Mammary microvascular endothelial cell (primary cell): ENCODE measurements at places on chromosomes 4 and X. TPM values are rescaled to one million over a fixed set of nuclear protein-coding genes. Genes with fewer than 3 reads are reported as not detected.

The KCNE5 gene
- total RNA-seq, result 0.34 and 0.87 TPM in 2 replicates

The BANK1 gene
- total RNA-seq, result 0.10 and 0.47 TPM in 2 replicates

The CCDC149 gene
- total RNA-seq, result 3.9 and 6.0 TPM in 2 replicates

The ATP2B3 gene
- total RNA-seq, result not detected in 2 replicates

The MFAP3L gene
- total RNA-seq, result 0.34 and 1.9 TPM in 2 replicates

The VEGFC gene
- total RNA-seq, result 28.6 and 37.3 TPM in 2 replicates

The MAGEA3 gene
- not detected in 2 replicates for total RNA-seq

The MAGED4B gene
- 9.2 and 9.8 TPM in 2 replicates for total RNA-seq

The PRDM8 gene
- 0.53 and 0.54 TPM in 2 replicates for total RNA-seq

The EIF2S3 gene
- 130 and 142 TPM in 2 replicates for total RNA-seq

The PPM1K gene
- 5.1 and 6.3 TPM in 2 replicates for total RNA-seq

The PNMA5 gene
- not detected in 2 replicates for total RNA-seq

The FAM114A1 gene
- 94.5 and 109 TPM in 2 replicates for total RNA-seq

The CCDC110 gene
- 0.13 and 1.2 TPM in 2 replicates for total RNA-seq

The DOK7 gene
- not detected in 2 replicates for total RNA-seq

The CLNK gene
- not detected in 2 replicates for total RNA-seq

The ARHGEF6 gene
- 6.5 and 6.7 TPM in 2 replicates for total RNA-seq

The ARL9 gene
- 0.07 and 0.10 TPM in 2 replicates for total RNA-seq

The EDA gene
- total RNA-seq, result 0.20 and 1.1 TPM in 2 replicates

The CDKL2 gene
- 0.15 TPM in 1 of 2 replicates, not detected in the other for total RNA-seq

The C4orf51 gene
- not detected in 2 replicates for total RNA-seq

The NSDHL gene
- 25.1 and 26.8 TPM in 2 replicates for total RNA-seq

The CITED1 gene
- total RNA-seq, result not detected in 2 replicates
